B cell (primary cell): ENCODE measurements at places on chromosomes 6 and 20. TPM values are rescaled to one million over a fixed set of nuclear protein-coding genes. Genes with fewer than 3 reads are reported as not detected.

SAPCD1 gene
- 11.1 and 12.9 TPM in 2 replicates for total RNA-seq

ADAT2 gene
- 15.2 and 16.0 TPM in 2 replicates for total RNA-seq

POU3F2 gene
- total RNA-seq = not detected in 2 replicates

EBF4 gene
- 4.7 and 5.0 TPM in 2 replicates for total RNA-seq

UBE2C gene
- total RNA-seq = 0.54 TPM in 1 of 2 replicates, not detected in the other

PKHD1 gene
- total RNA-seq = not detected in 2 replicates

DEF6 gene
- 105 and 116 TPM in 2 replicates for total RNA-seq
